ENCODE measurements at places on chromosomes 4 and X. TPM values are rescaled to one million over a fixed set of nuclear protein-coding genes. Genes with fewer than 3 reads are reported as not detected.

DNA sequence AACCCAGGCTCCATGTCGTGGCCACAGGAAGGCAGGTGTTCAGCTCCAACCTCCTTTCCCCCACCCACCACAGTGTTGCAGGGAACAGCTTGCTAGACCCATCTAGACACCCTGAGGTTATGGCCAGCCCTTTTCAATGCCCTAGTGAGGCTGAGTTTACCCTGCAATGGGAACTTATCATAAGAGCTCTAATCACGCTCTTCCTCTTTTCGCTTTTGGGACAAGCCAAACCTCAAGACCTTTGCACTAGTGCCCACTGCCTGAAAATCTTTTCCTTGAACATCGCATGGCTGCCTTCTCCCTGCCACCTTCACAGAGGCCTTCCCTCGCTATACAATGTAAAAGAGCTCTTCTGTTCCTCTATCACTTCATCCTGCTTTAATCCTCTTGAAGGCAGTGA is 2.4 kb upstream of the FGFBP2 start:
- no peak for DNase-seq

DNA sequence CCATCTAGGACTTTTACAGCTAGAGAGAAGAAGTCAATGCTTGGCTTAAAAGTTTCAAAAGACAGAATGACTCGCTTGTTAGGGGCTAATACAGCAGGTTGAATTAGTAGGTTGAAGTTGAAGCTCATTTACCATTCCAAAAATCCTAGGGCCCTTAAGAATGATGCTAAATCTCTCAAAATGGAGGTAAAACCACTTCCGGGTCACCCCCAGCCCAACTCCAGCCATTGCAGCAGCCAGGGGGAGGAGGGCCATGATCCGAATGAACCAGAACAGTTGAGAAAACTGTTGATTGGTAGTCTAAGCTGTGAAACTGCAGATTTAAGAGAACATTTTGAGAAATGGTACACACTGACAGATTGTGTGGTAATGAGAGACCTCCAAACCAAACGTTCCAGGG is 245.4 kb downstream of the HNRNPD start:
- DNase-seq = no peak

Gene IQCM
- 0.15 TPM for total RNA-seq

- DNase-seq = no peak
These were observed 39.5 kb downstream of the PCYT1B start for GRCh38 chrX:24607616-24608015.

- no peak for DNase-seq
These were observed 30.1 kb downstream of the ADGRA3 start for GRCh38 chr4:22485737-22486136.

- DNase-seq = no peak
These were observed 42.5 kb downstream of the NPNT start for GRCh38 chr4:105937759-105938158.

DNA sequence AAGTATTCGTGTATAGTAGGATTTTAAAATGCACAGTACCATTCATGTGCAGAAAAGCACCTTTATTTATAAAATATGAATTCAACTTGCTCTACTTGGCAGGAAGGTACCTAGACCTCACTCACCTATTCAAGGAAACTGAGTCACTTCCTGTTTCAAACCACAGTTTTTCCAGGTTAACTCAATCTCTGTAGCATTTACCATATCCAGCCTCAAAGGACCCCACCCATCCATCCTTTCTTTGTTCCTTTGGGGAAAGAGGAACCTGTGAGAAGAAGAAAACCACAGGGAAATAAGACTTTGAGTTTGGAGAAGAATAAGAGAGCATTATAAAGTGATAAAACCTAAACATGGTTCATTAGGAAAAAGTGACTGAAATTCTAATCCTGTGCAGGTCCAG is 250.7 kb downstream of the CBR4 start:
- DNase-seq = no peak

GRCh38 chrX:8720136-8720535 is 11.8 kb downstream of the ANOS1 start:
- no peak for DNase-seq

- DNase-seq = no peak
These were observed 89.3 kb downstream of the RLIM start for GRCh38 chrX:74525116-74525515.

DNA sequence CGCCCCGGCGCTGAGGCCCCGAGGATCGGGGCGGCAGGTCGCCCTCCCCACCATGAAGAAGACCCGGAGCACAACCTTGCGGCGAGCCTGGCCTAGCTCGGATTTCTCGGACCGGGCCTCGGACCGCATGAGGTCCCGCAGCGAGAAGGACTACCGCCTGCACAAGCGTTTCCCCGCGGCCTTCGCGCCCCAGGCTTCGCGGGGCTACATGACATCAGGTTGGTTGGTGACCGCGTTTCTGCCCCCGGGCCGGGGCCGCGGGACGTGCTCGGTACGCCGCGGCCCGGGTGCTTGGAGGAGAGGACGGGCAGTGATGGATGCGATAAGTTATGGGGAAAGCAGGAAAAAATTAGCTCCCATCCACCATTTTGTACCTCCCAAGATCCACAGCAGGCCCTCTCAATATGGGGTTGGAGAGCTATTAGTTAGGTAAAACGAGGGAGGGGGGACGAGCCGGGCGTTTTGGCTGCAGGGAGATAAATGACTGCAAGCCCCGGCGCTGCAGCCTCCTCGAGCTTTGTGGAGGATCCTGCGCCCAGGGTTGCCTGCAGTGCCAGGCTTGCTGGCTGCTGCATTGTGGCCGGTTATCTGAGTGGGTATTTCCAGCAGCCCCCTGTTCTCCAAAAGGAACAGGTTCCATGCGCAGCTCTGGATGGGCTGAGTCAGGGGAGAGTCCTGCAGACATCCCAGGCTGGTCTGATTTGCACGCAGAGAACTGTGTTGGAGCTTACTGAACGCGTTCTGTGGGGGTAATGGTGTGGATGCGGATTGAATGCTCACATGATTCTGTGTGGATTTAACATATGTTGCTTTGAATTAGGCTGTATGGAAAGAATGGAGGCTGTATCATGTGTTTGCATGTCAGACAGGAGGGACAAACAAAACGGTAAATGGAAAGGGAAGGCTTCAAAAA is 1.9 kb downstream of the STOX2 start:
- peak; percentile 64 for DNase-seq

Gene ATP5ME
- total RNA-seq = 433 TPM

- DNase-seq = peak; percentile 29
These were observed 1316.9 kb upstream of the TENM3 start for GRCh38 chr4:180926277-180926676.

DNA sequence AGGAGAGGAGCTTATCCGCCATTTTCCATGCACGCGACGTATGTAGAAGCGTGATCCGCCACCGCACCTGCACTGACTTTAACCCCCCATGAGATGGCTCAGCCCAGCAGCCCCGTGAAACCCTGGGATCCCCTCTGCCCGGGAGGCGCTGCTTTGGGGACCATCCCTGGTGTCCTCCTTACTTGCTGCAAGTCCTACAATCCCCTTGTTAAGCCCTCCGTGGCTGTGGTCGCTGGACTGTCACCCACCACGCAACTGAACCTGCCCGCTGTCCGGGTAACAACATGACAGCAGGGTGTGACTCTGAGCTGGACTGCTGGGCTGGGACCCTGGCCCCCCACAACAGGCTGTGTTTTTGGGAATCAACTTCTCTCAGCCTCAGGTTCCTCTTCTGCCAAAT is 44.7 kb upstream of the MAN2B2 start:
- DNase-seq = no peak

GRCh38 chr4:88709989-88710388 is 12.4 kb upstream of the NAP1L5 start:
- no peak for DNase-seq

DNA sequence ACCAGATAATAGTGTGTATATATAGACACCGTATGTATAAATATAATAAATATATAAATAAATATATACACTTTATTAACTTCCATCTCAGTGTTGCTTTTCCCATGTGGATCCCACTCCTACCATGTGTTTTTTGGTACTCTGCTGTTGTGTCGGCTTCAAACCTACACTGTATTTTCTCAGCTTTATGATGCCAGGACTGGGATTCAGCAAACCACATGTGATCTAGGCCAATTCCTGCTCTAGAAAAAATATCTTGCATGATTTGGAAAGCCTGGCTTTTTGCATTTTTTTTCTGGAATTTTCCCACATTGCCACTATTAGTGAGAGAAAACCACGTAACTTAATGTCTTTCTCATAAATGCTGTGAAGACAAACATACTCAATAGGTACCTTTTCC is 55.8 kb downstream of the POLR2B start:
- DNase-seq = no peak

Gene TAF9B
- total RNA-seq = 34.9 TPM

- peak; percentile 33 for DNase-seq
These were observed 325.6 kb downstream of the CAMK2D start for GRCh38 chr4:113435893-113436292.

GRCh38 chr4:66300336-66300934 is 630.1 kb upstream of the EPHA5 start:
- no peak for DNase-seq
